Activated naive CD8-positive, alpha-beta T cell treated with anti-CD3 and anti-CD28 coated beads for 36 hours (primary cell): ENCODE measurements at places on chromosomes 6 and 20.

DNA sequence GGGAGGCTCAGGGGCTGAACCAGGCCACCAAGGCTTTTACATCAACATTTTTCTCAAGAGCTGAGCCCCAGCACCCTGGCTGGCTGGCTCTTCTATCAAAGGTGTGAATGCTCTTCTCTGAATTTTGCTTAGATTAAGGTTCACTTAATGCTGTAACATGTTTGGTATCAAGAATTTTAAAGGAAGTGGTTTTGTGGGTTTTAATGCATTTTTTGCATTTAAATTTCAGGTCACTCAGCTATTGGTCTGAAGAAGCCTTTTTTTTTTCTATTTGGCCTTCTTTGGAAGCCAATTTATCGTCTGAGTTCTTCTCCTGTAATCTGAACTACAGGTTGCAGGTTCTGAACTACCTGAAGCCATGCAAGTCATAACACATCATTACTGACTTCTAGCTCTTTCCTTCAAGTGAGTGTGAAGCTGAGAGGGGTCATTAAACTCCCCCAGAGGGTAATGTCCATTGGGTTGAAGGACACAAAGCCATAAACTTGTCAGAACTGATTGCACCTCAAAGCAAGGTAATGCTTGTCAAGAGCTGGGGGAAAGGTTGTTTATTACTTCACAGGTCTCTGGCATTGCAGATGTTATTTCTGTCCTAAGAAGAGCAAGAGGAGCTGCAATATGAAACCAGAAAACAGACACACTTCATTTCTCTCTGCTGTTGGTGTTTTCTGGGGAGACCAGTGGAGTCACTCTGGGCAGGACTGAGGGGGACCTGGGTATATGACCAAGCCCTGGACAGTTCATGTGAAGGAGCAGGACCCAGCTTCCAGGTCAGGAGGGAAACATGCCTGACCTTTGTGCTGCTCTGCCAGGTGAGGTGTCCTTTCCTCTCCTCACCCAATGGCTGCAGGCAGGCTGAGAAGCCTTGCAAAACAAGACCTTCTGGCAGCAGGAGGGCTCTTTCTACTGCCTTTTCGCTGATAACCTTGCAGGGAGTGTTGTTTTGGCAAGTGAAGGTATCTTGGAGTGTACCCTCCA, 26.1 kb upstream of the NEDD9 start:
- DNase-seq = peak; percentile 44

DNA sequence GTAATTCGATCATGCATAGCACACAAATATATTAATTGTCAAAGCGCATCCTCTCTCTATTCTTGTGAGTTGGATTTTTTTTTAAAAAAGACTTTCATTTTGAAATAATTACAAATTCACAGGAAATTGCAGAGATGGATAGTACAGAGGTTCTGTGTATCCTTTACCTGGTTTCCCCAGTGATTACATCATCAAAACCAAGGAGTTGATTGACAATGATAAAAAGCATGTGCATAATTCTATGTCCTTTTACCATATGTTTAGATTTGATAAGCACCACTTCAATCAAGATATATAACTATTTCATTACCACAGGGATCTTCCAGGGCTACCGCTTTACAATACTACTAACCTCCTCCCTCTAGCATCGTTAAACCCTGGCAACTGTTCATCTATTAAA, 40.2 kb downstream of the CCN2 start:
- DNase-seq = no peak

DNA sequence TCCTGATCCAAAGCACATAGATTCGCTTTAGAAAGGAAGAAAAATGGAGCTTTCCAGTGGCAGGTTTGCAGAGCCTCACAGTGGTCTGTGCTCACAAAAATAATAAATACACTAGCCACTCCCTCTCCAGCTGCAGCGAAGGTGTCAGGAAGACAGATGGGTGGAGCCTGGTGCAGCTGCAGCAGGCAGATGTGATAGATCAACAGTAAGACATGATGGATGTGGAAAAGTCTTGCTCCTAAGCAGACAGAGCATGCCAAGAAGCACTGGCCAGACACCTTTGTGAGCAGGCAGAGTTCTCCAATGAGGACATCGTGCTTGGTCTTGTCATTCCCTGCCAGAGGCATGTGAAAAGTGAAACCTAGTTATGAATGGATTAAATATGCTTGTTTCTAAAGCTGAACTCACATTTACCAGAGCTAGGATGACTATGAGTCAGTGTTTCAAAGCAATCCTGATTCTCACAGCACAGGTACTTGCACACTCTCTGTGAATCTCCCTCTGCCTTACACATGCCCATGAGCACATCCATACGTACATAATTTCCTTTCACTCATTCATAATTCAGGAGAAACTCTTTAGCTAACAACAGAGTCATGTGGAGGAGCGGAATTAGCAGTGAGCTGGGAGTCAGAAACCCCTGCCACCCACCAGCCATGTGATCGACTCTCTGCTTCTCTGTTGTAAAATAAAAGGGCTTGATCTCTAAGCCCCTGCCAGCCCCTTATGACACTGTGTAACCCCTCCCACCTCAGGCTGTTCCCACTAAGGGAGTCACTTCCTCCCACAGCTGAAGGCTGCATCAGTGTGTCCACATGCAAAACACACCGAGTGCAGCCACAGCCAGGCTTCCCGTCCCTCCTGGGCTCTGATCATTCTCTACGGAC, 111.2 kb downstream of the SCML4 start:
- DNase-seq = peak; percentile 56

DNA sequence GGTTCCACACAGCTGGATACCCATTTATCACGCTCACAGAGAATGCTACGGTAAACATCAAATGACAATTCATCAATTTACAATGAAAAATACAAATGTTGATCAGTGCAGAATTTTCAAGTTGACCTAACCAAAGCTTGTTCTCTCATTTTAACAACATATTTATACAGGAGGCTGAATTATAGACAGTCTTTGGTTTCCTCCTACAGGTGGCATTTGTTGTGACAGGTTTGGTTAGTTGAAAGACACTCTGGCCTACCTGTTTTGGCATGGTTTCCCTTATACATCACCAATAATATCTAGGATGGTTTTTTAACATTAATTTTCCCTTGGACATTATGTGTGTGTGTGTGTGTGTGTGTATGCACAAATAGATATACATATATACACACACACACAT, 642.5 kb upstream of the MMS22L start:
- no peak for DNase-seq

- DNase-seq = no peak
Observed at GRCh38 chr6:125674230-125674629, 75.2 kb upstream of the HEY2 start.

DNA sequence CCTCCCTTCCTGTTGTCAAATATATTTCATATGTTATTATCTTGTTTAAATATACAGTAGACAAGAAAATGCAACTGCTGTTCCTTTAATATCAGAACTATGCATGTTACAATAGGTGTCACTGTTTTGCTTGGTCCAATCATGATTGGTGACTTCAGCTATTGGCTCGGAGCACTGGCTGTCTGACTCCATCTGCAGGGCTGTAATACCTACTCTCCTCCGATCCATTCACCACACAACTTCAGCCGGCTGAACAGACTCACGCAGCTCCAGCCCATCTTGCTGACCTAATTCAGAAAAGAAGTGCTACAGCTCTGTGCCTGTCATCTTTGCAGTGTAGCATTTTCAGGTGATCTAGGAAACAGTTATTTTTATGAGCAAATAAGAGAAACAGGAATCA, at the start of gene BTBD3:
TSS of gene BTBD3 (plus strand) at position 231 of the 400 bp plus-strand sequence. CDS start 383 bp downstream, outside the sequence.
- DNase-seq = no peak

DNA sequence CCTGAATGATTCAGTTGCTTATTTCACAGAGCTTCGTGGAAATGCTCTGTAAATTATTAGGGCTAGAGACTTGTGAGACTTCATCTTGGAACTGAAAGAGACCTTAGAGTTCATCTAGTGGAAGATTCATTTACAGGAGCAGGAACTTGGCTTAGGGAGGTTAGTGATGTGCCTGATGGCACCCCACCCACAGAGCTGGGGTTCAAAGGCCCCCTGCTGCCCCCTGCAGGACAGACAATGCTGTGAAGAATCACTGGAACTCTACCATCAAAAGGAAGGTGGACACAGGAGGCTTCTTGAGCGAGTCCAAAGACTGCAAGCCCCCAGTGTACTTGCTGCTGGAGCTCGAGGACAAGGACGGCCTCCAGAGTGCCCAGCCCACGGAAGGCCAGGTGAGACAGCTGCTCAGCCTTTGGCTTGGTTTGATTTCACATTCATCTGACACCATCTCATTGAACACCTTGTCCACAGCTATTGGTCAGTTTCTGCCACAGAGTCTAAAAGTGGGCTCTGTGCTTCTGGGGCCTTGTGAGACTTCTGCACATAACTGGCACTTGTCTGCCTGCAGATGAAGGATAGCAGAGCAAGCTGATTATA, 25.1 kb downstream of the MYBL2 start:
- peak; percentile 50 for DNase-seq

GRCh38 chr20:10075606-10076005, 40.8 kb downstream of the ANKEF1 start:
- no peak for DNase-seq

DNA sequence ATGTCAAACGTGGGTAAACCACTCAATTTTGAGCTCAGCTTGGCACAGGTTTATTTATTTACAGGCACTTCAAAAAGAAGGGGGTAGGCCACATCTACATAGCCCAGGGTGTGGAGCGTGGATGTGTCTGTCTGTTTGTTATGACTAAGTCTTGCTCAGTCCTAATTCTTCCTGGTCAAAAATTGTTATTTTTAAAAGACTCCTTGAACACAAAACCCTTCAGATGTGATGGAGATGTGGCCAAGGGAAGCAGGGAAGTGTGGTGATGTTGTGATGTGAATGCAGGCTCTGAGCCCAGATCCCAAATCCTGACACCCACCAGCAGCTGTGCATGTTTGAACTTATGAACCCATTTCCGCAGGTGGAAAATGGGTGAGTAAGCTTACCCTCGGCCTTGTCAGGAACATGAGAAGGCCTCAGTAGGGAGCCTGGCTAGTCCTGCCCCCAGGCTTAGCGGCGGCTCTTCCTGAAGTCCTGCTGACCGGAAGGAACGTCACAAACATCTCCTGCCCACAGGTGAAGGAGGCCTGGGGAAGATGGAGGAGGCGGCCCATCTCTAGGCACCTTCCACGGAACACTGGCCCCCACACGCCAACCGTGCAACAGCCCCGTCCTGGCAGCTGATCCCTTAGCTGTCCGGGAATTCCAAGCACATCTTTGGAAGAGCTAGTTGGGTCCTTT, 119.7 kb downstream of the MYLK4 start:
- no peak for DNase-seq

DNA sequence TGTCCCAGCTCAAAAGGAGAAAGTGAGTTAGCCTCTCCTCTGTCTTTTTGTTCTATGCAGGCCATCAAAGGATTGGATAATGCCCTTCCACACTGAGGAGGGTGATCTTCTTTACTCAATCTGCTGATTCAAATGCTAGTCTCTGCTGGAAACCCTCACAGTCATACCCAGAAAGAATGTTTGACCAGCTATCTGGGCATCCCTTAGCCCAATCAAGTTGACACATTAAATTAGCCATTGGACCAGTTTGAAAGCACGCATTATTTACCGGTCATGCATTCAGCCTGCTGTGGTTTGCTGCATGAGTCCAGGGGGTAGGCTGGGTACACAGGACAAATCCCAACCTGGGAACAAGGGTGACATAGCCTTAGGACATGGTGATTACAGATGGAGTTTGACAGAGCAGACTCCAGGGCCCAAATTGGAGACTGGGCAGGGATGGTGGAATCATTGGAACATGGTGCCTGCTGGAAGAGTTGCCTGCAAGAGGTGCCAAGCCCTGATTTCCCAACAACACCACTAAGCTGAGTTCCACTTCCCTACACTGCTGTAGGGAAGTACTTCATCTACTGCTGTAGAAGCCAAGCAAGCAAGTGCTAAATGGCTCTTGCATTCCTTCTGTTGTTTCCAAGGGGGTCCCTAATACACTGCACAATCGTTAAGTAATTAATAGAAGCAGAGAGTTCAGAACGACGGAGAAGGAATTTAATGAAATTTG, 87.7 kb downstream of the RNF182 start:
- DNase-seq = no peak

DNA sequence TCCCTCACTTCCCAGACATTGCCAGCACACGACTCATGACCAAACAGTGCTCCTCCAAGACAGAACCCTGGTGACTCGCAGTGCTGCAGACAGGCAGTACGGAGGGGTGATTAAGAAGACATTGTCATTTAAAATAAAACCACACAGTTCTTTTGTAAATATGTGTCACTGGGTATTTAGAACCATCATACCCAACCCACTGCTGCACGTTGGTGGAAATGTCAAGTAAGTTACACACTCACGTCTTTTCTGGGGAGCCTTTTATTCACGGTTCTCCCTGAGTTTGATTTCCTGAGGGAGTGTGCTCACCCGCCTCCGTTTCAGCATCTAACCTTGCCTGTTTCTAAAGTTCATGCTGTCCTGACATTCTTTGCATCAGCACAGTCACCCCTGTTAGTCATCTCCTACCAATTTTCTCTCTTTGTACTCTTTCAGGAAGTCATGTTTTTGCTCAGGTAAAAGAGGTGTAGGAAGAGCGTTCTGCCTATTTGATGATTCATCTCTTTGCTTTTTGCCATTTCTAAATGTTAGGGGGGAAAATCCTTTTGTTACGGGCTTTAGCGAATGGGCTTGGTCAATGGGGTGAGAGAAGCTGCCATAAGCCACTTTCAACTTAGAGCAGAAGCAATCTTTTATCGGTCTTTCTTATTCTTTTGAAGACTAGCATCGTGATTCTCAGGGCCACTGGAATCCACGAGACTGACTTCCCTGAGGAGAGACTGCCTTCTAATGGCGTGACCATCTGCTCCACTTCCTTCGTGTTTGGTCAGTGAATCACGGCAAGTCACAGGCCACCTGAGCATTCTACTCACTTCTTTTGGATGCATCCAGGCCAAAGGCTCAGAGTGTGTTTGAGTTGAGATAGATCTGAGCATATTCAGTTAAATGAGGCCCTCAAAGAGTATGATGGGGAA, 512.8 kb upstream of the JARID2 start:
- DNase-seq = peak; percentile 68

GRCh38 chr6:154882107-154882506, 113.0 kb upstream of the TIAM2 start:
- DNase-seq = no peak

DNA sequence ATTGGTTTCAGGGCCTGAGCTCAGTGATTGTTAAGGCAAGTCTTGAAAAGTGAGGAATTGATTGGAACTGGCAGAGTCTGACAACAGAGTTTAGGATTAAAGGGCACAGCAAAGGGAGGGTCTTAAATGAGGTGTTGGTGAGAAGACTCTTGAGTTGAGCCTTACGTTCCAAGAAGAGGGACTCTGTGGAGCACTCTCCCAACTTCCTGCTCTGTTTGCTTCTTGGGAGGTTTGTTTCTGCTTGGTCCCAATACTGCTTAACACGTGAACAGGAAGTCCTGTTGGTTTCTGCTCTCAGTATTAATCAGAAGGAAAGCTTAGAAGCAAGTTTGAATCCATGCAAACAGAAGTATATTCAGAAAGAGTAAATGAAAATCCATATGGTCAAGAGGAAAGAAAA, 15.6 kb upstream of the SYNDIG1 start:
- no peak for DNase-seq

DNA sequence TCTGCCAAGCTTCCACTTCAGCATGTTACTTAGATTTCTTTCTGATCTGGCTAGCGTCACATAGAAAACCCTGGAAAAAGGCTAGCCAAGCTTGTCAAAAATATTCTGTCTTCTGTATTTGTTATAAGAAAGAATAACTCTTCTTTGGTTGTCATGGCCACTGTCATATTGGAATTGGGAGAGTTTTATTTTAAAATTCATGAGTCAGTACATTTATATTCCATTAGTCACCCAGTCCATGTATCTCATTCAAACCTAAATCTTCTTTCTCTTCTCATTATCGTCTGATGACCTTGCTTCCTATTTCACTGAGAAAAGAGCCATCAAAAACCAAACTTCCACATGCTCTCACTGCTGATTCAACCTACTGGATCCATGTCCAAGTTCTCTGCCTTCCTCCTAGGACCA, 65.7 kb downstream of the EPM2A start:
- DNase-seq = no peak

- DNase-seq = no peak
Observed at GRCh38 chr20:24998121-24998520, 5.6 kb upstream of the APMAP start.
